ENCODE measurements at places on chromosomes 6 and 20.

- no peak for DNase-seq
Observed at GRCh38 chr6:133991096-133991593, 38.1 kb downstream of the TBPL1 start.

- no peak for DNase-seq
Observed at GRCh38 chr6:53250176-53251032, 98.3 kb downstream of the ELOVL5 start.

GRCh38 chr6:14618759-14619418 is 501.3 kb downstream of the CD83 start:
- no peak for DNase-seq

DNA sequence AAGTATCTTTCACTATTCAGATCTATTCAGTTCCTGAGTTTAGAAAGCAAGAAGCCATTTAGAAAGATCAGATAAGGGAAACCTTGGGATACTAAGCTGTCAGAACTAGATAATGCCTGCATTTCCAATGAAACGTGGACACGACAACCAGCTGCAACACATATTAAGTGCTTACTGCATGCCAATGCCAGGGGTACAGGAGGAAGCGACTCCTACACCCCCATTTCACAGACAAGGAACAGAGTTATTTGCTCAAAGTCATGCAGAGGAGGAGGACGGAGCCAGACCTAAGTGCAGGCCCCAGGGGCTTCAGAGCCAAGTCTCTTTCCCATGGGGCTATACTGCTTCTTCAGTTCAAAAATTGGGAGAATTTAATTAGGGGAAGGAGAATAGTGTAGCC is 62.4 kb downstream of the PREX1 start:
- DNase-seq = no peak

GRCh38 chr6:108762394-108762793 is 85.8 kb upstream of the ARMC2 start:
- DNase-seq = no peak

- DNase-seq = no peak
Observed at GRCh38 chr6:39927159-39927558, 7.1 kb downstream of the MOCS1 start.

- DNase-seq = peak; percentile 73
Observed at GRCh38 chr6:149863698-149864577, at the start of gene LRP11. TSS of gene LRP11 (minus strand) at chr6:149864359. CDS start at chr6:149864020, 339 bp downstream.

GRCh38 chr20:37357481-37358365 is 11.8 kb downstream of the SRC start:
- DNase-seq = no peak

DNA sequence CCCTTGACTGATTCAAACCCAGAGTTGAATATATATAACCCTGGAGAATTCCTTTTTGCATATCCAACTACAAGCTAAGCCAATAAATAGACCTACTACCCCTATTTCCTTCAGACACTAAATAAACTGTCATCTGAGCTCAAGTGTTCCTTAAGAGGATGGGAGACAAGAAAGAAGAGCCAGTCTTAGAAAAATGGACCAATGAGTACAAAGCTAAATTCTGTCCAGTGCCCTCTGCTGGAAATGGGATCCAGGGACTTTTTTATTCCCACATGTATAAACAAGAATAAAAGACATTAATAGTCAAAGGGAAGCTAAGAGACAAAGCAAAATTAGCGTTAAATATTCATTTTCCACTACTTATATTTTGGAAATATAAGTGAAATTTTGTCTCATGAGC is 4.8 kb downstream of the PPP1R10 start:
- no peak for DNase-seq

- no peak for DNase-seq
Observed at GRCh38 chr6:13718123-13718458, 6.5 kb upstream of the RANBP9 start.

GRCh38 chr6:98514796-98515195 is 319.6 kb upstream of the POU3F2 start:
- no peak for DNase-seq
